ENCODE measurements at places on chromosomes 6 and 20. TPM values are rescaled to one million over a fixed set of nuclear protein-coding genes. Genes with fewer than 3 reads are reported as not detected.

DNA sequence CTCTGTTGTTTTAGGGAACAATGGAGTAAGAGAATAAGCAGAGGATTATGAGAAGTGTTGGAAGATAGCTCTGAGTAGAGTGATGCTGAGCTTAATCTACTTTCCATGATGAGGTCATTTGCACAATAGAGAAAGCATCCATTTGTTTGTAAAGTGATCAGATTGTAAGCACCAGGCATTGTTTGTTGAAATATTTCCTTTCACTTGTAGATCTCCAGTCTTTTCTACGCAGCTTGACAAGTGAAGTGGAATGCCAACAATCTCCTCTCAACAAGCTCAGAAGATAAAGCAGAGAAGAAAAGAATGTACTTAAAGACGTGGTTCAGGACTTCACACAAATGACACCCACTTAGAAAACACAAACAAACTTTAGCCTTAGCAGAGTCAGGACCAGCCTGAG is 80.1 kb upstream of the MARCKS start:
- H3K4me1 ChIP-seq = peaks cover 14% of the 10 kb centered on the region
- no peaks in the 10 kb centered on the region for H3K27me3 ChIP-seq
- H3K36me3 ChIP-seq = no peaks in the 10 kb centered on the region
- no peak for DNase-seq
- no peak overlapping the region for H3K27ac ChIP-seq

- no peaks in the 10 kb centered on the region for H3K36me3 ChIP-seq
- H3K27me3 ChIP-seq = no peaks in the 10 kb centered on the region
- no peak overlapping the region for H3K4me3 ChIP-seq
- DNase-seq = no peak
- no peak overlapping the region for H3K27ac ChIP-seq
These were observed 27.8 kb upstream of the VGLL2 start for GRCh38 chr6:117237561-117237960.

DNA sequence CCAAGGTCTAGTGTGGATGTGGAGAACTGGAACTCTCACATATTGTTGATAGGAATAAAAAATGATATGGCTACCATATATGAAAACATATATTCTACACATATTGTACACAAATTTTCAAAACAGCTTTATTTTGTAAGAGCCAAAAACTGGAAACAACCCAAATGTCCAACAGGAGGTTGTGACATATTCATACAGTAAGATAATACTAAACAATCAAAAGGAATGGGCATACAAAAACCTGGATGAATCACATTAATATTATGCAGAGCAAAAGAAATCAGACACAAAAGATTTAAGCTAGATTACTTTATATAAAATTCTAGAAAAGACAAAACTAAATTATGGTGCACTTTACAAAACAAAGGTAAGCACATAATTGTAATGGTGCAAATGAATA is 223.9 kb downstream of the SIM1 start:
- no peak for DNase-seq
- H3K36me3 ChIP-seq = no peaks in the 10 kb centered on the region
- H3K4me3 ChIP-seq = no peak overlapping the region
- H3K27ac ChIP-seq = no peak overlapping the region
- H3K4me1 ChIP-seq = no peaks in the 10 kb centered on the region

GRCh38 chr6:168147205-168147738 is 68.3 kb upstream of the FRMD1 start:
- H3K4me1 ChIP-seq = peaks cover 20% of the 10 kb centered on the region
- H3K4me3 ChIP-seq = no peak overlapping the region
- H3K36me3 ChIP-seq = no peaks in the 10 kb centered on the region

- no peak overlapping the region for H3K4me3 ChIP-seq
- no peaks in the 10 kb centered on the region for H3K27me3 ChIP-seq
- no peaks in the 10 kb centered on the region for H3K36me3 ChIP-seq
- no peak overlapping the region for H3K27ac ChIP-seq
- H3K4me1 ChIP-seq = peaks cover 4% of the 10 kb centered on the region
These were observed 31.5 kb upstream of the GCM1 start for GRCh38 chr6:53179961-53180651.

DNA sequence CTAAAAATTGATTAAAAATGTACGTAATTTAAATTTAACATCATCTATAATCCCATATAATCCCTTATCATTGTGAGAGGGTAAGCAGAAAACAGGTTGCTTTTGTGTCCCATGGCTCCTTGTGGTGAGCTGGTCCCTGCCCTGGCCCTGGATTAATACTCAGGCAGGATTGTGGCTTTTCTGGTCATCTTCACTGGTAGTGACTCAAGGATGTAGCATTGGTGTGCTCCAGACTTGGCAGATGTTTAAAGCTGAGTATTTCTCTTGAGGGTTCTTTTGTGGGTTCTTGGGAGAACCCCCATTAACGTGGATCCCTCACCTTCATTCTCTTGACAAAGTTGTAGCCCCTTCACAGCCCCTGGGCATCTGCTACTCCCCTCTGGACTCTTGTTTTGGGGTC is 39.3 kb downstream of the SNRNP48 start:
- DNase-seq = no peak
- H3K4me1 ChIP-seq = no peaks in the 10 kb centered on the region
- peaks cover 9% of the 10 kb centered on the region for H3K27me3 ChIP-seq
- no peaks in the 10 kb centered on the region for H3K36me3 ChIP-seq
- H3K27ac ChIP-seq = no peak overlapping the region

DNA sequence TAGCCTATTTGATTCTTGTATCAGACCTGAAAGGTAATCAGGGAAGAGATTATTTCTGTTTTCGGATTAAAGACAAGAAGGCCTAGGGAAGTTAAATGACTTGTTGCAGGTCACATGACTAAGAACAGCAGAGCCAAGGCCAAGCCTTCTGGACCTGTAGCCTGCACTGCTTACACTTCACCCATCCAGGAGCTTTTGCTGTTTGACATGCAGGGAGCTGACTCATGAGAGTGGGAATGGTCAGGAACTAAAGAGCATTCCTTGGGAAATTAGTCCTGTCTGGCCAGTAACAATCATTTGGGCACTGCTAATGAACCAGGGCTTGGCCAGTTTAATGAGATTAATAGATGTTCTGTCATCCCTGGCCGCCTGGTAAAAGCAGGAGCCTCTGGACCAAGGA is 46.8 kb downstream of the EIF2S2 start:
- H3K4me3 ChIP-seq = no peak overlapping the region
- no peaks in the 10 kb centered on the region for H3K27me3 ChIP-seq
- H3K27ac ChIP-seq = no peak overlapping the region
- peaks cover 17% of the 10 kb centered on the region for H3K4me1 ChIP-seq

DNA sequence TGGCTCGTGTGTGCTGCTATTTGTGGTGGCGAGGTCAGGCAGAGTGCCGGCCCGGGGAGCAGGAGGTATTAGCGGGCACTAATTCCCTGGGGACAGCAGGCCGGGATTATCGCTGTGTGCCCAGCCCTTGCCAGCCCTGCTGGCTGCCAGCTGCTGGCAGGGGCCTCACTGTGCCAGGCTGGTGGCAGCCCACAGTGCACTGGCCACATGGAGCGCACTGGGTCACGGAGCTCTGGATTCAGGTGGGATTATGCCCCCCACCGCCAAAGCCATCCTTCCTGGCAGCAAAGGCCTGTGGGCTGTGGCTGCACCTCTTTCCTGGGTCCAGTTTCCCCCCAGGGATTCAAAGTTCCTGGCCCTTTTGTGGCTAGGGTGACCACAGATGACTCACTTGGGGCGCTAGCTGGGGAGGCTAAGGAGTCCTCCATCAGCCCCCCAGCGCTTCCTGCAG is 59.7 kb downstream of the YTHDF1 start:
- no peak for DNase-seq
- peaks cover 48% of the 10 kb centered on the region for H3K27me3 ChIP-seq
- no peak overlapping the region for H3K4me3 ChIP-seq
- no peaks in the 10 kb centered on the region for H3K4me1 ChIP-seq

- DNase-seq = no peak
- no peak overlapping the region for H3K27ac ChIP-seq
These were observed 23.2 kb upstream of the THEMIS start for GRCh38 chr6:127924031-127924430.

DNA sequence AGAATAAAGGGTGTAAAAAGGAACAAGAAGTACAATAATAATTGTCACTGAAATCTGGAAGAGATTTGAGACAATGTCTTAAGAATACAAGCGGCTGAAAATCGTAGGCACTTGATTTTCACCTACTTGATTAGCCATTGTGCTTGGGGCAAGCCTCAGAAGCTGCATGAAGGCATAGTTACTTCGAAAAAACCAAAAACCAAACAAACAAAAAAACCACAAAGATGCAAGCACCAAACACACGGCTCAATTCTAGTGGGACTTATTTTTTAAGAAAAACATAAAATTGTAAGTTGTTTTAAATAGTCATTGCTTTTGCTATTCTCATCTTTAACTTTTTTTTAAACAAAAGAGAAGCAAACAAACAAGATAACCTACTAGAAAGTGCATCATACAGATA is 235.6 kb downstream of the OGFRL1 start:
- DNase-seq = no peak
- no peak overlapping the region for H3K27ac ChIP-seq

DNA sequence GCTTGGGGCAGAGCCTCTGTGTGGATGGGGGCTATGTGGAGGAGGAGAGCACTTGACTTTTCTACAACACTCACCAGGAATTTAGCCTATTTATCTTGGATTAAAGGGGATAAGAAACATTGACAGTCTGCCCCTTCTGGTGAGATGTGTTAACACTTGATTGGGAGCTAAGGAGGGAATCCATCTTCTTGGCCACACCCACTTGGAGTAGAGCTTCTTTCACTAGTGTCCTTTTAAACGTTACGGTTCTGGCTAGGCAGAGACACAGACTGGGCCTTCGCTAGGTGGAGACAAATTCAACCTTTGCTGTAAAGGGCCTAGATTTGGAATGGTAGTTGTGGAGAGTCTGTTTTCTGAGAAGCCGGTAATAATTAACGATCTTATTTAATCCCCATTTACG is 15.5 kb upstream of the TPBG start:
- no peaks in the 10 kb centered on the region for H3K27me3 ChIP-seq
- H3K27ac ChIP-seq = no peak overlapping the region
- no peaks in the 10 kb centered on the region for H3K36me3 ChIP-seq
- H3K4me3 ChIP-seq = no peak overlapping the region

GRCh38 chr6:54059683-54060082 is 51.6 kb upstream of the MLIP start:
- no peak overlapping the region for H3K27ac ChIP-seq
- no peak overlapping the region for H3K4me3 ChIP-seq
- H3K4me1 ChIP-seq = peaks cover 3% of the 10 kb centered on the region
- H3K27me3 ChIP-seq = no peaks in the 10 kb centered on the region
- no peak for DNase-seq
- H3K36me3 ChIP-seq = no peaks in the 10 kb centered on the region

DNA sequence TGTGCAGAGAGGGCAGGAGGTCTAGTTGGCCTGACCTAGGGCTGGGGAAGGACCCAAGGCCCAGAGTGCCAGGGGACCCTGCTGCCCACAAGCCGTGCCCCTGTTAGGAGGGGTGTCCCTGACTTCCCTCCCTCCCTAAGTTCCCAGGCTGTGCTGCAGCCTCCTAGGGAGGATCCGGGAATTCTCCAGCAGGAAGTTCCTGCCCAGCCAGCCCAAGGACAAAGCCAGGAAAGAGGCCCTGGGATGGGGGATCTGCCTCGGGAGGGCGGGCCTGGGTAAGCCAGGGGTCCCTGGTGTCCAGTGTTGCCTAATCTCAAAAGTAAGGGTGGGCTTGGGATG is 9.3 kb upstream of the BAK1 start:
- H3K27me3 ChIP-seq = peaks cover 13% of the 10 kb centered on the region
- DNase-seq = no peak
- H3K4me1 ChIP-seq = peaks cover 21% of the 10 kb centered on the region
- H3K36me3 ChIP-seq = no peaks in the 10 kb centered on the region

- DNase-seq = no peak
- H3K4me1 ChIP-seq = peaks cover 6% of the 10 kb centered on the region
- H3K36me3 ChIP-seq = no peaks in the 10 kb centered on the region
- H3K27me3 ChIP-seq = peaks cover 100% of the 10 kb centered on the region
These were observed 154.0 kb downstream of the TRIM27 start for GRCh38 chr6:28769626-28770402.

DNA sequence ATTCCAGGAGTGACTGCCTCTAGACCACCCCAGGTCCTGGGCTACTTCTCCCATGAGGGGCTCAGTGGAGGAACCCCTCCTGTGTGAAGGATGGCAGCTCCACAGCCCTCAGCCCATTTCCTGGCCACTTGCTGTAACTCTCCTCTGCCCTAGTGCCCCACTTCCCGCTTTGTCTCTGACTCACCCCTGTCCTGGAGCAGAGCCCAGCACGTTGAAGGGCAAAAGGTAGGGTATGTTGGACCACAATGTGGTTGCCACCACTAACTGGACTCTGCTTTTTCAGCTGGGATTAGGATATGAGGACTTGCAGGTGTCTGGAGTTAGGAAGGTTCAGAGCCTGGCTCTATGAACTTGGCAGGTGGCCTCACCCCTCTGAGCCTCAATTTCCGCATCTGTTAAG is 2.4 kb downstream of the MYBL2 start:
- H3K4me3 ChIP-seq = no peak overlapping the region
- no peak overlapping the region for H3K27ac ChIP-seq
- DNase-seq = no peak
- peaks cover 6% of the 10 kb centered on the region for H3K4me1 ChIP-seq
- peaks cover 3% of the 10 kb centered on the region for H3K36me3 ChIP-seq

DNA sequence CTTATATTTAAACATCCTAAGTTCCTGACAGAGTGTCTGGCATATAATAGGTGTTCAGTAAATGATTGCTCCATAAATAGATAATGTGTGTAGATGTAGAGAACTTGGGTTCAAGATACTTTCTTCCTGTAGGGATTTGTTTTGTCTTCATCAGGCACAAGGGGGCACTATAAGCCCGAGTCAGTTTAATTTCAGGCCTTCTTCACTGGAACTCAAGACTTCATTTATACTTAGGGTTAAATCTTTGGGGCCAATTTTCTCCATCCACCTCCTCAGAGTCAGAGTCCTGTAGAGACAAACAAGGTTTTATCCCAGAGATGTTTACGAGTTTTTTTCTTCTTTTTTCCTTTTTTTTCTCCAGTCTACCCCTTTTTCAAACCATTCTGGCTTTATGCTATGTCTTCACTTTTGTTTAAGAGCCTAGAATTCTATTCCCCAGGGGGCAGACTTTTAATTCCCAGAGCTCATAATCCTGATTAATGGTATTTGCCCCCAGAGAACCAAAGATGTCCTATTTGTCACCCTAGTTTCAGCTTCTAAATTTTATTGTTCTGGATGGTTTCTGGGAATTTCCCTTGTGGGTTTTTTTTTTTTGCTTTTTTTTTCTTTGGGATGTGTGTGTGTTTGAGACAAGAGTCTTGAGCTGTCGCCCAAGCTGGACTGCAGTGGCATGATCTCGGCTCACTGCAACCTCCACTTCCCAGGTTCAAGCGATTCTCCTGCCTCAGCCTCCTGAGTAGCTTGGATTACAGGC is 88.4 kb downstream of the HFE start:
- H3K27me3 ChIP-seq = no peaks in the 10 kb centered on the region
- no peak overlapping the region for H3K4me3 ChIP-seq
- no peak for DNase-seq
- peaks cover 17% of the 10 kb centered on the region for H3K4me1 ChIP-seq
- no peaks in the 10 kb centered on the region for H3K36me3 ChIP-seq
- H3K27ac ChIP-seq = peak overlapping the region; percentile 39

- no peak for DNase-seq
- no peak overlapping the region for H3K27ac ChIP-seq
- H3K4me3 ChIP-seq = no peak overlapping the region
- peaks cover 41% of the 10 kb centered on the region for H3K4me1 ChIP-seq
These were observed 157.2 kb upstream of the AFDN start for GRCh38 chr6:167669553-167669849.

The SPATA25 gene
- total RNA-seq = 3.4 TPM

The TLDC2 gene
- total RNA-seq = 0.29 TPM

The PLN gene
- 0.20 TPM for total RNA-seq

The TSHZ2 gene
- 31.0 TPM for total RNA-seq

The TRIM38 gene
- total RNA-seq = 15.8 TPM

The HS3ST5 gene
- total RNA-seq = 0.16 TPM

The WFDC5 gene
- total RNA-seq = not detected

The TNF gene
- 0.60 TPM for total RNA-seq

The SLC17A5 gene
- 10.1 TPM for total RNA-seq

The GPLD1 gene
- 4.7 TPM for total RNA-seq

Data from mesothelial cell of epicardium (in vitro differentiated cells).